Liver (tissue), 10 donors: ENCODE measurements at places on chromosomes 3 and 15.

DNA sequence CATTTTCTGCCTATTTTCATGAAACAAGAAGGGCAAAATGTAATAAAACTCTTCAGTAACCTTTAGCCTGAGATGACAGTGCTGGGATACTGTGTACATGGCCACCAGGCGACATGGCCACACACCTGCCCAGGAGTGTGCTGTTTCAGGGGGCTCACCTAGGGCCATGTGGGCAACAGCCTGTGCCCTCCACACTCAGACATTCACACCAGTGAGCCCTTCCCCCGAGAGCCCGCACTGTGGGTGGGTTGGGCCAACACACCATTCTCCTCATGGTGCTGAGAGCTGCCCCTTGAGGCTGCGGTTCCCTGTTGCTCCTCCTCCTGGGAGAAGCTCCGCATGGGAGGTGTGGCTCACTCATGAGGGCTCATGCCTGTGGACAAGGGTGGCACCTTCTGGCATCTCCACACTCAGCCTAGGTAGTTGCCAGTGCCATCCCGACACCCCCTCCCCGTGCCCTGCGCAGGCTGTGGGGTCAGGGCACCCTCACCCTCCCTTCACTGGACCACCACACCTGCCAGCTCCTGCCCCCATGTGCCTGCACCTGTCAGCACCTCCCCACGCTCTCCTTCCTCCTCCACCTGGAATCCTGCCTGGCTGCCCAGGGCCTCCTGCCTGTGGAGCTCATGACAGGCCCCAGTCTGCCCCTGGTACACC, 19.7 kb downstream of the OCA2 start:
- no peak for DNase-seq

GRCh38 chr3:77460326-77460725, 420.4 kb downstream of the ROBO2 start:
- DNase-seq: no peak

DNA sequence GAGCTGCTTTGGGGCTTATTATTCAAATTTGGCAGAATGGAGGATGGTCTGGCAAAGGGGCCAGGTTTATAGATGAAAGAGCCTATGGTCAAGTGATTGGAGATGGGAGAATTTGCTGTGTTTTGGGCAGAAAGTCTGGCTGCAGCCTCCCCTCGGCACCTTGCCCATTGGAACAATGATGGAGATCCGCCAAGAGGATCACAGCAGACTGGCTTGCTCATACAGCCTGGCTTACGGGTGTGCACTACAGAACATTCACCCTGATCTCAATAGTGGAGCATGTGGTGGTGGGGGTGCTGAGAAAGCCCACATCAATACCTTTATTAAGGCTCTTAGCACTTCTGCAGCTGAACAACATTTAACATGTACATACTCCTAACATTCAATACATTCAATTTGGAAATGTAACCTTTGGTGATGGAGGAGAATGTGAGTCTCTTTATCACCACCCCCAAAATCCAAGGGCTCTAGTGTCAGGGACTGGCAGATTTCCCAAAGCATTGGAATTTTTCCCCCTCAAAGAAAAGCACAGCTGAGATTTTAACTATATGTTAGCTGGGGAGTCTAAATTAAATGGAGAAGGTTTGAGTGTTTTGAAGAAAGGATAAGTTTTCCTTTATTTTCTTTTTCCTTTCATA, 118.4 kb upstream of the TMC3 start:
- no peak for DNase-seq

- no peak for DNase-seq
Observed at GRCh38 chr3:59374818-59375211, 325.0 kb upstream of the CFAP20DC start.

- DNase-seq: no peak
Observed at GRCh38 chr3:67558426-67558825, 96.0 kb downstream of the SUCLG2 start.
